ENCODE measurements at places on chromosomes 12 and 14.

- peak; percentile 60 for DNase-seq
Observed at GRCh38 chr14:105050551-105050897, 14.7 kb downstream of the GPR132 start.

DNA sequence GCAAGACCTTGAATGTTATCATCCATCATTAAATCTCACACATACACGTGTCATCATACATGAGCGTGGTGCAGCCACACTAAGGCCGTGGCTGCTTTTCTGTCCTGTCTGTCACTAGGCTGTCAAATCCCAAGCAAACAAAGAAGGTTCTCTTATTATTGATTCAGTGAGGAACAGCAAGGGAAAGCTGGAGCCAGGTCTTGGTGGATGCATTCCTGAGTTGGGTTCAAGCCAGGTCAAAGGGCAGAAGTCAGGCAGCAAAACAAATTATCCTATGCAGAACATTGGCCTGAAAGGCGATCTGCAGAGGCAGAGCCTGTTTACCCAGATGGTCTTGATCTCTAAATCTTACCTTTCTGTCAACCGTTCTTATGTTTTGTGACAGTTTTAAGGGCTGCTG lies 252.3 kb downstream of the NEDD1 start:
- DNase-seq = no peak

- DNase-seq = no peak
Observed at GRCh38 chr12:28082096-28082495, 108.2 kb upstream of the CCDC91 start.

DNA sequence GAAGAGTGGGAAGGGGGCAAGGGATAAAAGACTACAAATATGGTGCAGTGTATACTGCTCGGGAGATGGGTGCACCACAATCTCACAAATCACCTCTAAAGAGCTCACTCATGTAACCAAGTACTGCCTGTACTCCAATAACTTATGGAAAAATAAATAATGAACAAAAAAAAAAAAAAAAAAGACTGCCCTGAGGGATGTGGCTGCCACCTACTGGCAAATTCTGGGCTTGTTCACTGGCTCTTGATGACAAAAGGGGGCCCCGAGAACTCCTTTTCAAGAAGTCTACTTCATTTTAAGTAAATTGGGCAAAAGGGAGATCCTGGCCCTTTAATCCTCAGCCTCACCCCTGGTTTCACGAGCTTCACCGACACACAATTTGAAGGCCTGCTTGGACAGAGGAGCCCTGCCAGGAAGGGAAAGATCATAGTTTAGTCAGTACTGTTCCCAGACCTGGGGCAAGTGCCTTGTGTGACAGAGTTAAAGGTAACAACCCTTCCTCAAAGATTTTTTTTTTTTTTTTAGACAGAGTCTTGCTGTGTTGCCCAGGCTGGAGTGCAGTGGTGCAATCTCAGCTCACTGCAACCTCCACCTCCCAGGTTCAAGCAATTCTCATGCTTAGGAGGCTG lies 26.1 kb upstream of the STAC3 start:
- no peak for DNase-seq

- DNase-seq = no peak
Observed at GRCh38 chr12:84484798-84485197, 427.8 kb downstream of the SLC6A15 start.

DNA sequence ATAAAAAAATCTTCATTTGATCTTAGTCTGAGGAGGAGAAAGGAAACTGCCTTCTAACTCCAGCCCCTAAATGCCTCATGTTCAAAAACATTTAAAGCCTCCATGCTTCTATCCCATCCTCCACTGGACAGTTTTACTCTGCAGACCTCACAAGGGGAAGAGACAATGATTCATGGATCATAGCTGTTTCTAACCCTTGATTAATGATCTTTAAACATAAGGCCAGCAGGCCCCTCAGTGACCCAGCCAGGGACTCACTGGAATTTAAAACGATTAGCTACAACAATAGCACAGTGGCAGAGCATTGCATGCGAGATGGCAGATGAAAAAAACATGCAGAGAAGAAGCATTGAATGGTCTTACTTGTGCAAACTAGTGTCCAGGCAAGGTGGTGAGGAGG lies 6.0 kb downstream of the DCTN2 start:
- DNase-seq = no peak

DNA sequence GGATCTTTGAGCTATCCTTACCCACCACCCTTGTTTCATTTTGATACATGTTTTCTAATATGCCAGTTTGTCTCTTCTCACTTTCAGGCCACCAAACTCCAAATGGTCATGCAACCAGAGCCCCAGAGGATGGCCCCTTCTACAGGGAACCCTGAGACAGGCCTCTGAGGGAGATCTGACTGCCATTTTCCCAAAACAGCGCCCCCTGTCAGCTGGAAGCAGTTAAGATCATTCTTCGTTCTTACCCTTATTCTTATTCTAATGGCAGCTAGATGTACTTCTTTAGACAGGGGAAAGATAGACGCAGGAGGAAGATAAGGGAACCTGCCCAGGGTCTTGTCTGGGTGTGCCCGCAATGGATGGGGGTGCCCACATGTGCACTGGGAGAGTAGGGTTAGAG lies 38.4 kb downstream of the C12orf56 start:
- no peak for DNase-seq

GRCh38 chr12:91127306-91127705 lies 16.0 kb upstream of the LUM start:
- DNase-seq = no peak

GRCh38 chr14:71592361-71592760 lies 339.9 kb upstream of the RGS6 start:
- no peak for DNase-seq

DNA sequence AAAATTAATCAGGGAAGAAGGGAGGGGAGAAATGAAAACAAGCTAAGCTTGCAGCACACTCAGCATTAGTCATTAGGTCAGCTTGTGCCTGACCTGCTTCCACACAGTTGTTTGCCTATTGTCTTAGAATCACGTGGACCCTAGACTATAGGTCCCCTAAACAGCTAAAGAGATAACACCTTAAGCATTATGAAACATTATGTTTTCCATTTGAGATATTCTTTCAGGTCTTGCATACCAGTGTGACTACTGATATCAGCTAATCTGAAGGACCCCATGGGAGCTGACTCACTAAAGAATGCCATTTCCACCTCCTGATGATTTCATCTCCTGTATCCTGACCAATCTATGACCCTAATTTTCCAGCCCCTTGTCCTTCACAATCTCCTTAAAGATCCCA lies 154.1 kb upstream of the FUT8 start:
- no peak for DNase-seq

DNA sequence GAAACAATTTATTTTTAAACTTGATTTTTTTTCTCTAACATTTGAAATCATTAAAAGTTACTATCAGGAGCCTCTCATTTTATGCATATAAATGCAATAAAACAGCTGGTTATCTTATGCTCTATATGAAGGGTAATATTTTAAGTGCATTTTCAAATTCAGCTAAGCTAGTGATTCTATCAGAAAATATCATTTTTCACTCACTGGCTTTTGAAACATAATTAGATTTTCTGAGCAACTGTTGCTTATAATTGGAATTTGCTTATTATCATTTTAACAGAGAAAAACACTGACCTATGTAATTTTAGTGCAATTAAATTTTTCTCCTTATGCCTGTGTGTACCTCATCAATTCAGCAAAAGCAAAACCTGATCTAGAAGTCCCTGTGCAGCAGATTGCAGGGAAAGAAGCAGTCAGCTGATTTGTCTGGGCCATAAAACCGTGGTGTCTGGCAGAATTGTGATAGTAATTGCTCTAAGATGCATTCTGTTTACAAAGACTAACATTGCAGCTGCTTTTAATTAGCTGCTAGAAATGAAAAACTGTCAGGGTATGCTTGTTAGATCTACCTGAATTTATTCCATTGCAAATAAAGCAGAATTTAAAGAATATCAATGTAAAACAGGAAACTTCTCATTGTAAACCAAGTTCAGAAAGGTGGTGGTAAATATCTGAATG lies 75.0 kb downstream of the BICD1 start:
- peak; percentile 62 for DNase-seq

DNA sequence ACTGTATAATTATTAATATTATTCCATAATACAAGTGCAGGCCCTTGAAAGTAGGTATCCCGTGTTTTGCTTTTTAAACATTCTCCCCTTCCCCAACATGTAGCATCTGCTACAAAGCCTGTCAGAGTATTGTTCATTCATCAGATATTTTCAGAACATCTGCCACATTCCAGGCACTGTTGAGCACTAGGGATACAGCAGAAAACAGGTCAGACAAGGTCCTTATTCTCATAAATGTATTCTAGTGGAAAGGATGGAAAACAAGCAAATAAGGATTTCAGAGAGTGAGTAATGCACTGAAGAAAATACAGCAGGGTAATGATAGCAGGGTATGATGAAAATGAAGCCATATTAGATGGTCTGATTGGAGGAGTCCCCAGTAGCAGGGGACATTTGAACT lies 3.8 kb downstream of the ERP29 start:
- no peak for DNase-seq

- DNase-seq = no peak
Observed at GRCh38 chr14:91318911-91319310, 74.4 kb upstream of the GPR68 start.

DNA sequence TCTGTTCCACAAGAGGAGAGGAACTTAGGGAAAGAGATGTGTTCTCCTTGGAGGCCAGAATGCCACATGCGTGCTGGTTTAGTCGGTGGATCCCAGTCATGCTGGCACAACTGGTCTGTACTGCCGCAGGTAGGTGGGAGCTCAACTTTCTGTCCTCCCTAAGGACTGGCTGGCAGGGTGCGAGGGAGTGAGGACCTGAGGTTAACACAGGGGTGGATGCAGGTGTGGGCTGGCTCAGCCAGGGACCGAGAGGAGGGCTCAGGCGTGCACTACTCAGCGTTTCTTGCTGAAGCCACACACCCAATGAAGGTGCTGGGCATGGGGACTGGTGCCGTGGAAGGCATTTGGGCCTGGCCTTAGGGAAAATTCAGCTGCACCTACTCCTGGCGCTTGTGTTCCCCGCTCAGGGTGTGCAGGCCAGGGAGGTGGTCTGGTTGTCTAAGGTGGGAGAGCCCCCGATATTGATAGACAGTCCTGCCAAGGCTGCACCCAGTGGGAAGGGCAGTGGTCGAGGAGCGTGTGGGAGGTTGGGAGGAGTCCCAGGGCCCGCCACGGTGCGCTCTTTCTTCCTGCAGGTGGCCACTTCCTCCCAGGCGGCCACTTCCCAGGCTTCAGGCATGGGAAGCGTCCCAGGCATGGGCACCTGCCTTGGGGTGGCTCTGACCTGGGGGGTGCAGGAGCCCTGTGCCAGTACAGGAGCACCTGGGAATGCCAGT lies 138.4 kb downstream of the ADGRD1 start:
- DNase-seq = no peak

- DNase-seq = no peak
Observed at GRCh38 chr14:101137234-101137633, 233.7 kb upstream of the RTL1 start.

GRCh38 chr12:103626498-103626897 lies 39.4 kb downstream of the STAB2 start:
- no peak for DNase-seq

- DNase-seq = no peak
Observed at GRCh38 chr14:62251237-62251636, 489.0 kb downstream of the SNAPC1 start.

DNA sequence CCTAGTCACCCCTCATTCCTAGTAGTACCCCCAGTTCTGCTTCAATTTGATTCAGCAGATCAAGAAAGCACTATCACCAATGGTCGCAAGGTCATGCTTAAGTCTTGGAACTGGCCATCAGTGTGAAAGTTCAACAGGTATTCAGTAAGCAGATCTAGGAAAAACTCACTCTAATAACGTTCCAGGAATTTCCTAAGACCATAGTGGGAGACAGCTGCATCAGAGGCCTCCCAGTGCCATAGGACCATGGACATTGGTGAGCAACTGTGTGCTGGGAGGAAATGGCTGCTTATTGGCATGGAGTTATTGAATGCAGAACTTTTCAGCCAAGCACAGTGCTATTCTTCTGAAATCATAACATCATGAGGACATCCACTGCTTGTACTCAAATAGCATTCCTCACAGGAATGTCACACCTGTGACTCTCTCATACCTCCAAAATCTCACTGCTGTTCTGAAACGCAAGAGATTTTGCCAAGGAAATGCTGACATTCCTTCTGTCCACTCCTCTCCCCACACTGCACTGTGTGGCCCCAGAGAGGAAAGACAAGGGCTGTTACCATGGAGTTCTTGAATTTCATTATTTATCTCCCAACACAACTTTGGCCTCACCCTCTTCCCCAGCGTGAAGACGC lies 30.9 kb upstream of the MDM2 start:
- DNase-seq = no peak

DNA sequence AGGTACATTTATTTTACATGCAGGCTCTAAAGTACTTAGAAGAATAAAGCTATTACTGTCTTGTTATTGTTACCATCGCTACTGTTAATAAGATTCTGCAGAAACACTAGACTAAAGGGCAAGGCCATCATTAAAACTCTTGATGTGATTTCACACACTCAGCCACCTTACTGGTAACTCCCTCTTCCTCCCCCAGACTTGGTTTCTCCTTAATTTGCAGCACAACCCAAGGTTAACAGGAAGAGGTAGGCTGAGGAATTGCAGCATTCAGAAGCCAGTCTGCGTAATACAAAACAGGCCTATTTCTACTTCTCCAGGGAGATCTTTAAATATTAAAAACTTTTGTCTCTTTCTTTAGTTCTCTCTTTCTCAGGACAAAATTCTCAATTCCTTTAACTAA lies 210.3 kb downstream of the BTG1 start:
- no peak for DNase-seq

DNA sequence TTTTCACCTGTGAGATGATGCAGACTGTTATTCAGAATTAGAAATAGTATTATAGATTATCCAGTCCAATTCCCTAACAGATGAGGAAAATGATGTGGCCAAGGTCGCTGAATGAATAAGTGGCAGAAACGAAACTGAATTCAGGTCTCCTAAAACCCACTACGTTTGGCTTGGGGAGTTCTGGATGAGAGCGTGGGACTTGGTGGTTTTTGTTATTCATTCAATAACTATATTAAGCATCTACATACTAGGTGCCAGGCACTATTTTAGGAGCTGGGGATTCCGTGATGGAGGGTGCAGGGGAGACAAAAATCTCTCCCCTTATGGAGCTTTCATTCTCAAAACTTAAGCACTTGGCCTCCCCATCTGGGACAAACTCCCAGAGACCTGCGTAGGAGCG lies 813 bp upstream of the CCDC184 start:
- no peak for DNase-seq

GRCh38 chr12:124498275-124499189 lies 68.9 kb downstream of the NCOR2 start:
- no peak for DNase-seq

GRCh38 chr12:88035907-88036289 lies 6.7 kb upstream of the C12orf50 start:
- DNase-seq = peak; percentile 40

- peak; percentile 20 for DNase-seq
Observed at GRCh38 chr12:79555028-79555925, 135.5 kb downstream of the PAWR start.

- peak; percentile 40 for DNase-seq
Observed at GRCh38 chr14:37903343-37904191, 304.1 kb upstream of the SSTR1 start.

DNA sequence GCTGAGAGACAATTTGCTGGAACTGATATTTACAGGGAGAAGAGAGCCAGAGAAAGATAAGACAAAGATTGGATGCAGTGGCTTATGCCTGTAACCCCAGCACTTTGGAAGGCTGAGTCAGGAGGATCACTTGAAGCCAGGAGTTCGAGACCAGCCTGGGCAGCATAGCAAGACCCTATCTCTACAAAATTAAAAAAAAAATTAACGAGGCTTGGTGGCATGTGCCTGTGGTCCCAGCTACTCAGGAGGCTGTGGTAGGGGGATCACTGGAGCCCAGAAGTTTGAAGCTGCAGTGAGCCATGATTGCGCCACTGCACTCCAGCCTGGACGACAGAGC lies 2.9 kb upstream of the P2RX7 start:
- DNase-seq = no peak

GRCh38 chr12:69578283-69578682 lies 7.0 kb upstream of the CCT2 start:
- DNase-seq = no peak

Data from NCI-H1105 treated with DMSO at 0.1 percent for 48 hours (cell line).